AML-193 (cell line): ENCODE measurements at places on chromosomes 6 and 20.

DNA sequence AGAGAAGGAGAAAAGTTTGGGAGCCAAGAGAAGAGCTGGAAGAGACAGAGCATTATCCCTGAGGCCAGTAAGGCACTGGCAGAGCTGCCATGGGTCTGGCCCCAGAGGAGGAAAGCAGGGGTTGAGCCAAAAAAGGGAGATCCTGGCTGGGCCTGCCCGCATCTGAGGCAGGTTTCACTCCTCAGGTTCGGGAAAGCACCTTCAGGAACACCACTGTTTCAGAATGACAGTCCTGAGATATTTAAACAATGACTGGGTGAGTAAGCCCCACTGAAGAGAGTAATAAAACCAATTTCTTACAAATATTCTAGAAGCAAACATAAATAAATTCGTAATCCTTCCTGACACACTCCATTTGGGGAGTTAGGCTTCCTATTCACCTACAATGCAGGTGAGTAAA lies 152.2 kb downstream of the BACH2 start:
- DNase-seq: no peak

- no peak for DNase-seq
These were observed 5.2 kb downstream of the TFAP2C start for GRCh38 chr20:56634307-56634706.

GRCh38 chr6:44072959-44073611 lies 54.2 kb downstream of the MRPL14 start:
- no peak for DNase-seq

GRCh38 chr20:57251344-57251743 lies 15.1 kb downstream of the BMP7 start:
- DNase-seq: no peak

DNA sequence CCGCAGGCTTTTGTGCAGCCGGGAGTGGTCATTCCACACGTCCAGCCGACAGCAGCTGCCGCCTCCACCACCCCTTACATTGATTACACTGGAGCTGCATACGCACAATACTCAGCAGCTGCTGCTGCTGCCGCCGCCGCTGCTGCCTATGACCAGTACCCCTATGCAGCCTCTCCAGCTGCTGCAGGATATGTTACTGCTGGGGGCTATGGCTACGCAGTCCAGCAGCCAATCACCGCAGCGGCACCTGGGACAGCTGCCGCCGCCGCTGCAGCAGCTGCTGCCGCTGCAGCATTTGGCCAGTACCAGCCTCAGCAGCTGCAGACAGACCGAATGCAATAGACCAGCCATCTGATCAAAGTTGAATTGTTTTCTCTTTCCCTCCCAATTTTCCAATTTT lies 10.6 kb downstream of the RBM24 start:
- no peak for DNase-seq

GRCh38 chr6:148508401-148509041 lies 165.9 kb downstream of the SASH1 start:
- no peak for DNase-seq

GRCh38 chr6:33686225-33686924 lies 25.1 kb downstream of the UQCC2 start:
- no peak for DNase-seq

DNA sequence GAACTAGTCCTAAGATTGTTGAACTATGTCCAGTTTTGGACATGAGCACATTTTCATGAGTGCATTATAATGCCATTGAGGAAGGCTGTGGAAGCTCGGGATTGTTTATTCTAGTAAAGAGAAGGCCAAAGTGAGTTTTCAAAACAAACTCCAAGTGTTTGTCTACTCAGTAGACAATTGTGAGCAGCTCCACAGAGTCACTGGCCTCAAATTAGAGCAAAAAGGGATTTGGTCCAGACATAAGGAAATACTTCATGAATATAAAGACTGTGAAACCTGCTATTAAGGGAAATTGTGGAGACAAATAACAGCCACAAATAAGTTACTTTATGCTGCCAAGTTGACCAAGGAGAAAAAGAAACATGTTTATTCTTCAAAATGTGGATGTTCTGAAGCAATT lies 42.6 kb upstream of the PREP start:
- DNase-seq: no peak

- no peak for DNase-seq
These were observed 211.2 kb downstream of the LAMA2 start for GRCh38 chr6:129094147-129094546.

DNA sequence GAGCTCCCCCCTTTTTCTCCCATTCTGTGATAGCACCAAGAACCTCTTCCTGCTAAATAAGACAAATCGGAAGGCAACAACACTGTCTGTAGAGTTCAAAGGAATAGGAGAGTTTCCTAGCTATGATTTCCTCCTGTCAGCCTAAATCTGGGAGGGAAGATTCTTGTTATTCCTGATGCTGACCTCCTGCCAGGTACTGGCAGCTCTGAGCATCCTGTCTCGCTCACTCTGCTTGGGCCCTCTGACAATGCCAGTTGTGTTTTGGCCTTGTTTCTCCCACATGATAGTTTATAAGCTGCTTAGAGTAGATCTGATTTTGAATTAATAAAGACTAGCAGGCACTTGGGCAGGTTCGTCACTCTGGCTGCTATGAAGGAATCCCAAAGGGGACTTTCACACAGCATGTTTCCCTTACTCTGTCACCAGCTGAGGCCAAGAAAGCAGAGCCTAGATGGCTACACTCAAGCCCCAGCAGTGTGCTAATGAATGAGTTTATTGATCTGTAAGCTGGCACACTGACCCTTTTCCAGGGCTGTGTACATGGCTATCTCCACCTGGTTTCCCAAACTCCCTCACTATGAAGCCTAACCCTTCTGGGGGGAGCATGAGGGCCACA lies 52.3 kb downstream of the UQCC1 start:
- DNase-seq: no peak

- DNase-seq: no peak
These were observed 37.0 kb upstream of the CDKN1A start for GRCh38 chr6:36641543-36641942.

DNA sequence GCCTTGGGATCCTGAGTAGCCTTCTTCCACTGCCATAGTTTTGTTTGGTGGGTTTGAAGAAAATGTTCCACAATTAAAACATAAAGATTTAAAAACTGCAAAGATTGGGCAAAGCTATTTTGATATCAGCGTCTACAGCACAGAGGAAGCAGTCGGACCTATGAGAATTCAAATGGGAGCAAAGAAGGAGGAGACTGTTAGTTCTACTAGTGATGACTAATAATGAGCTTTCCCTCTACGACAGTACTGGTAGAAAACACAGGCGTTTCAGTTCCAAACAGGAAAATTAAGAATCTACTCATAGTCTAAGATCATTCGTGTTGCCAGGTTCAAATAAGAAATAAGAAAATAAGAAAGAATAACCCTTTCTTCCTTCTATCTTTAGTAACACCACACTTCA lies 121.2 kb downstream of the INSM1 start:
- no peak for DNase-seq

- DNase-seq: no peak
These were observed 23.1 kb upstream of the TMEM242 start for GRCh38 chr6:157346373-157346772.

GRCh38 chr6:129498950-129499842 lies 210.8 kb downstream of the ARHGAP18 start:
- peak; percentile 76 for DNase-seq
